Activated CD8-positive, alpha-beta T cell treated with anti-CD3 and anti-CD28 coated beads for 36 hours (primary cell): ENCODE measurements at places on chromosomes 5 and 9. TPM values are rescaled to one million over a fixed set of nuclear protein-coding genes. Genes with fewer than 3 reads are reported as not detected.

Gene EQTN
- total RNA-seq, result not detected

Gene RELL2
- 35.6 TPM for total RNA-seq

Gene HAVCR2
- total RNA-seq, result 28.7 TPM

DNA sequence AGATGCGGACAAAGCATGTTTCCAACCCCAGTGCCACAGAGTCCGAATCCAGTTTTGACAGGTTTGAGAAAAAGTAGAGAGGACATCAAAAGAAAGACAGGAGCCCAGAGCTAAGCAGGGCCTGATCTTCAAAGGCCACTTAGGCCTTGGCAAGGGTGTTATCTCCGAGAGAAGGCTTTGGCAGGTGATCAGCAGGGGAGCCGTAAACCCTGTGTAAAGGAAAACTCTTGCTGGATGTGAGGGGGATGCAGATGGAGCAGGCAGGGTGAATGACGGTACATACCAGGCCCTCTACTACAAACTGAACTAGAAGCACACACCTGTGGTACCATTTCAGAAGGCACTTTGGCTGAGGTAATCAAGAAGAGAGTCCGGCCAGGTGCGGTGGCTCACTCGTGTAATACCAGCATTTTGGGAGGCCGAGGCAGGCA, 1.4 kb upstream of the HNRNPH1 start:
- no peak for DNase-seq
